Smooth muscle cell of the umbilical artery (primary cell): ENCODE measurements at places on chromosomes 1 and 21. TPM values are rescaled to one million over a fixed set of nuclear protein-coding genes. Genes with fewer than 3 reads are reported as not detected.

Gene CHIT1
- total RNA-seq: under 0.01 TPM in 1 of 2 replicates, not detected in the other

Gene SFN
- total RNA-seq: 0.14 TPM in 1 of 2 replicates, not detected in the other

Gene NAV1
- 41.3 and 123 TPM in 2 replicates for total RNA-seq

Gene TCHHL1
- total RNA-seq: not detected in 2 replicates

Gene NPHS2
- not detected in 2 replicates for total RNA-seq

Gene RNU1-4
- total RNA-seq: under 0.01 TPM in 2 replicates
